ENCODE measurements at places on chromosomes 13 and 19.

DNA sequence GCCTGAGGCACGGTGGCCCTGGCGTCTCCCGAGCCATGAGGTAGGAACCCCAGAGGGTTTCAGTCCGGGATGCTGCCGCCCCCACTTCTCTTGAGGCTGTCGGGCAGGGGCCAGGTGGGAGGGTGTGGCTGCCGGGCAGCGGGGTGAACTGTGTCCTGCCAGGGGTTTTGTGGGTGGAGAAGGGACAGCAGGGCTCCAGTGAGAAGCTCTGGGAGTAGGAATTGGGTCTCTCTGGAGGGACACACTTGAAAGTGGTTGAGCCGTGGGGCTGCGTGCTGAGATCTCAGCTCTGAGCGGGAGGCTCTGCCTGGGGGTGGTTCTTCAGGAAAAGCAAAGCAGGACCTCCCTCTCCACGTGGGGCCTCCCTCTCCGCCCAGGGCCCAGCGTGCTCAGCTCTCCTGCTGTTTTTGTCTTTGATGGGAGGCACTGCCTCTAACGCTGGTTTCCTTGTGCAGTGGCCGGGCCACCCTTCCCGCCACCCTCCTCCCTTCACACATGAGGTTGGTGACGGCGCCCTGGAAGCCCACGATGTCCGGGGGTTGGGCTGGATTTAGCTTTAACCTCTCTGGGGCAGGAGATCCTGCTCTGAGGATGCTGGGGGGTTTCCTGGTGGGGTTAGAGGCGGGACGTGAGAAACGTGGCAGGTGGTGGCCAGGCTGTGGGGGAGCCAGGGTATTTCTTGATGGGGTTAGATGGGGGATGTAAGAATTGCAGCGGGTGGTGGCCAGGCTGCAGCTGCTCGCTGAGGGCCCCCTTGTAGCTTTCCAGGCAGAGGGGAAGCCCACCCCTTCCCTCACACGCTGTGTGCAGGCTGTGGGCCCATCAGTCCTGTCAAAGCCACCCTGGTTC is 15.3 kb upstream of the ZNF554 start:
- DNase-seq: no peak

DNA sequence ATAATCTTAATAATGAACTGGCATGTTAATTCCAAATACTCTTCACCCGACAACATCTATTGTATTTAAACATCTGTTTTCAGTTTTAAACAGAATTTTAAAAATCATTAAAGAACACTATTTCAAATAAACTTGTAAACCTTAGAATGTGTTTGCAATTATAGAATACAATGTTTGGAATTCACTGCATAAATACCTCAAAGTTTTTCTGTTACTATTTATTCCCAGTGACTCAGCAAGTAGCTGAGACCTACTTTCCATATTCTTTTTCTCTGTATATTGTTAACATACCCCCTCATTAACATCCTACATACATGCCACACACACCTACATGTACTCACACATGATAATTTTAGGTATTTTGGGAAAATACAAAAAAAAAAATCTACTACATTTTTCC is 1134.3 kb downstream of the SLITRK1 start:
- no peak for DNase-seq

DNA sequence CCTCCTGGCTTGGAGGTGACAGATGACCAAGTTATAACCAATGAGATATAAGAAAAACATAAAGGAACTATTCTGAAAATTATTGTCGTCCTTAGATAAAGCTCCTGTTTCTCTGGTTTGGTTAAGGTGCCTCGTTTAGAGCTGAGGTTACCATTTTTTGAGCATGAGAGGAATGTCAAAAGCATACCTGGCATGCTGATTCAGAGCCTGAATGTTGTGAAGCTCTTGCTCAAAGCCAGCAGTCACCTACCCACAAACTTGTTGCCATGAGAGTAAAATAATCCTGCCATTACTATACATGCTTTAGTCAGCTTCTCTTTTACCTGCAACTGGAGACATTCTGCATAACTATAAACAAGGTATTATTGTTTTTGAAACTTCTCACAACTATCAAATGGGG is 1116.2 kb downstream of the DIAPH3 start:
- DNase-seq: no peak

DNA sequence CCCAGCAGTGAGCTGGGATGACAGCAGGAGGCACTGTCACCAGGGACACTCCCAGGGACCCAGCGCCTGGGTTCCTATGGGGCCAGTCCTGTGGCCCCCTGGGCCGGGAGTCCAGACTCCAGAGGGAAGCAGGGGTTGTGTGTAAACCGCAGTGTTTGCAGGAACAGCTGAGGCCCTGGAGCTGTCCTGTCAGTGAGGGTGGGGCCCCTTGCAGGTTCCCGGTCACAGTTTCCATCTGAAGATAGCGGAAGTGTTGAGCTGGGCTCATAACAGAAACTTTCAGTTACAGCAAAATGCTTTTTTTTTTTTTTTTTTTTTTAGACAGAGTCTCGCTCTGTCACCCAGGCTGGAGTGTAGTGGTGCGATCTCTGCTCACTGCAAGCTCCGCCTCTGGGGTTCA is 17.7 kb upstream of the CSNK1G2 start:
- no peak for DNase-seq

DNA sequence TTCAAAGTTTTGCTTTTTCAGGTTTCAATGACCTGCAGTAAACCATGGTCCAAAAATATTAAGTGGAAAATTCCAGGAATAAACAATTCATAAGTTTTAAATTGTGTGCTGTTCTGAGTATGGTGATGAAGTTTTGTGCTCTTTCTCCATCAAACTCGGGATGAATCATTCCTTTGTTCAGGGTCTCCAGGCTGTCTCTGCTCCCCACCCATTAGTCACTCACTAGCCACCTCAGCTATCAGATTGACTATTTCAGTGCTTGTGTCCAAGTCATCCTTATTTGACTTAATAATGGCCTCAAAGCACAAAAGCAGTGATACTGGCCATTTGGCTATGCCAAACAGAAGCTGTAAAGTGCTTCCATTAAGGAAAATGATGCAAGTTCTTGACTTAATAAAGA is 1140.4 kb downstream of the EFNB2 start:
- no peak for DNase-seq

- DNase-seq: peak; percentile 98
These were observed 862 bp upstream of the VASP start for GRCh38 chr19:45506246-45506988.

GRCh38 chr13:39417643-39418042 is 185.3 kb downstream of the LHFPL6 start:
- DNase-seq: no peak

DNA sequence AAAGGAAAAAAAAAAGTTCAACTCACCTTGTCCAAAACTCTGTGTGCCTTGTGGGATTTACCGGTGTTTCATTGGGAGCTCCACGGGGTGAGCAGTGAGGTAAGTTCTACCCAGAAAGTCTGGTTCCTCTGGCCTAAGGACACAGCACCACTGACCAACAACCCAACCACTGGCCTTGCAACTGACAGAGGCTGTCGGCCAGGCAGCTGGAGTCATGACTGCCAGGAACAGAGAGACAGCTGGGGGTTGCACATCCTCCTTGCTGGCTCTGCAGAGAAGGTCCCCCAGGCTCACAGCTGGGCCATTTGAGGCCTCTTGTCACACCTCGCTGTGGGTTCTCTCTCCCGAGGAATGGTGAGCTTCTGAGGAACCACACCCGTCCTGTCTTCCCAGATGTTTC is 59.5 kb downstream of the ANKRD10 start:
- DNase-seq: no peak

DNA sequence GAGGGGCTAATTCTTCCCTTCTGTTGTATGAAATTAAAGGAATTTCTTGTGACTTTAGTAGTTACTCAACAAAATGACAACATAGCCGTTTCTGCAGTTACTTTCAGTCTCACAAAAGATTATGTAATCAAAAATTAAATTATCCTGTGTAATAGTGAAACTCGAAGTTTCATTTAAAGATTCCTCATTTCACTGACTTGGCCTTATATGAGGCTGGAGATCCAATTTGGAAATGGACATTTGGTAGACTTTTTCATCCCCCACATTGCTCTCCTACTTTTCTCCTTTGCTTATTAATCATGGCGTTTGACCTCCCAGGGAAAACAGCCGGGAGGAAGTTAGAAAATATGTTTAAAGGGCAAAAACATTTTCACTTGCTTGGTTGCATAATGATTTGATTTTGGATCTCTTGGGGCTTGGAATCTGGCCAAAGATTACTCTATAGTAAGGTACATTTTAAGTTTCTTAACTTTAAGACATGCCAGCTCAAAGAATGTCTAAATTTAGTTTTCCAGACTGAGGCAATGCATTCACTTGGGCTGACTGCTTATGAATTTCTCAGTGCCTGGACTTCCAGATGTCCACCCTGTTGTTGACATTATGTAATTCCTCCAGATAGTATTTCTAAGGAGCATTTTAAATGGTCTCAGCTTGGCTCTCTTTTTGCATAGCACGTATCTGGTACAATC is 1364.9 kb upstream of the MIR17HG start:
- no peak for DNase-seq

DNA sequence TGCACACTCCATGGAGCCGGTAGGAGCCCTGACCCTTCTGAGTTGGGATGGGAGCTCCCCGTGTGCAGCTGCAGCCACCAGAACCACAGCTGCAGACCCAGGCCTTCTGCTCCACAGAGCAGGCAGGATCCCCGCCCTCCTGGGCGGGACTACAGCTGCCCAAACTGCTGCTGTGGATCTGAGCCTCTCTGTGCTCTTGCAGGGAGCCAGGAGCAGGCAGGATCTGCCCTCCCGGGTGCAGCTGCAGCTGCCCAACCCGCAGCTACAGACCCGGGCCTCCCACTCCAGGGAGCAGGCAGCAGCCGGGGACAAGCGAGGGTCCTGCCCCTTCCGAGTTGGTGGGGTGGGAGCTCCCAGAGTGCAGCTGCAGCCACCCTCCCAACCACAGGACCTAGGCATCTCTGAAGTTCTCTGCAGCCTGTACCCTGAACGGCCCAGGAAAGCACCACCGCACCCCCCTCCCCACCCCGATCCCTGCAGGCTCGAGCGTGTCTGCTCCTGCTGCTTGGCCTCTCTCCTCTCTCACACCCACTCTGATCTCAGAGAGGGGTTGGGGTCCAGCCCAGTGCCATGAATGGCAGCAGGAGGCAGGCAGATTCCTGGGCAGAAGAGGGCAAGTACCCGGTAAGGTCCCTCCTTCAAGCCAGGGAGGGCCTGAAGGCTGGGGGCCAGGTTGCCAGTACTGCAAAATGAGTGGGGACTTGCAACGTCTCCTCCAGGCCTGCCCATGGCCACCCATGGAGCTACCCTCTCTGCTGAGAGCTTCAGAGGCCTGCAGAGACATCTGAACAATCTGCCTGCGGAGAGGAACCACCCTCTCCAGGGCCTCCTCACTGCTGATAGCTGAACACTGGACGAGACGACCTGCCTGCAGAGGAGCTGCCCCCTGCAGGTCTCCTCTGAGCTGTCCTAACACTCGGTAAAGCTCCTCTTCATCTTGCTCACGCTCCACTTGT is 16.4 kb upstream of the EMP3 start:
- DNase-seq: no peak

- DNase-seq: no peak
These were observed 500.9 kb downstream of the GPC6 start for GRCh38 chr13:93727211-93728141.

DNA sequence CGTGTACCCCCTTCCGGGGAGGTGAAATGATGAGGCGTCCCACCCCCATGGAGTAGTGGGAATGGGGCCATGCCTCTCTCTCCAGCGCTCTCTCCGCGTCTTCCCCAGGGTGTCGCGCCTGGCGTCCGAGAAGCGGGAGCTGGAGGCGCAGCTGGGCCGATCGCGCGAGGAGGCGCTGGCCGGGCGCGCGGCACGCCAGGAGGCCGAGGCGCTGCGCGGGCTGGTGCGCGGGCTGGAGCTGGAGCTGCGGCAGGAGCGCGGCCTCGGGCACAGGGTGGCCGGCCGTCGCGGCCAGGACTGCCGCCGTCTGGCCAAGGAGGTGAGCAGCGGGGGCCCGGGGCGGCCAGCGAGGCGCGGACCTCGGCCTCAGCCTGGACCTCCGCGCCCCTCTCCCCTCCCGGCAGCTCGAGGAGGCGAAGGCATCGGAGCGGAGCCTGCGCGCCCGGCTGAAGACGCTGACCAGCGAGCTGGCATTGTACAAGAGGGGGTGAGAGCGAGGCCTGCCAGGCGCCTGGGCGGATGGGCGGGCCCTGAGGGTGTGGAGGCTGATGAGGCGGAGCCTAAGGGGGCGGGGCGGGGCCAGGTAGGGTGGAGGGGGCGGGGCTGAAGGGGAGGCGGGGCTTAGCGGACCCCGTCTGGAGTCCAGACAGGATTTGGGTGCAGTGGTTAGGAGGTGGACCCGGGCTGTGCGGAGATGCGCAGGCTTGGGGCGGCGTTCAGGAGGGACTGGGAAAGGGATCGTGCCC is 7.7 kb downstream of the PGLYRP1 start:
- DNase-seq: peak; percentile 41

GRCh38 chr19:51457351-51458013 is 772 bp downstream of the SIGLEC8 start:
- DNase-seq: no peak

- DNase-seq: no peak
These were observed 224.8 kb downstream of the SPRY2 start for GRCh38 chr13:80116107-80116506.

- no peak for DNase-seq
These were observed 1372.3 kb upstream of the SPRY2 start for GRCh38 chr13:81713201-81713600.

DNA sequence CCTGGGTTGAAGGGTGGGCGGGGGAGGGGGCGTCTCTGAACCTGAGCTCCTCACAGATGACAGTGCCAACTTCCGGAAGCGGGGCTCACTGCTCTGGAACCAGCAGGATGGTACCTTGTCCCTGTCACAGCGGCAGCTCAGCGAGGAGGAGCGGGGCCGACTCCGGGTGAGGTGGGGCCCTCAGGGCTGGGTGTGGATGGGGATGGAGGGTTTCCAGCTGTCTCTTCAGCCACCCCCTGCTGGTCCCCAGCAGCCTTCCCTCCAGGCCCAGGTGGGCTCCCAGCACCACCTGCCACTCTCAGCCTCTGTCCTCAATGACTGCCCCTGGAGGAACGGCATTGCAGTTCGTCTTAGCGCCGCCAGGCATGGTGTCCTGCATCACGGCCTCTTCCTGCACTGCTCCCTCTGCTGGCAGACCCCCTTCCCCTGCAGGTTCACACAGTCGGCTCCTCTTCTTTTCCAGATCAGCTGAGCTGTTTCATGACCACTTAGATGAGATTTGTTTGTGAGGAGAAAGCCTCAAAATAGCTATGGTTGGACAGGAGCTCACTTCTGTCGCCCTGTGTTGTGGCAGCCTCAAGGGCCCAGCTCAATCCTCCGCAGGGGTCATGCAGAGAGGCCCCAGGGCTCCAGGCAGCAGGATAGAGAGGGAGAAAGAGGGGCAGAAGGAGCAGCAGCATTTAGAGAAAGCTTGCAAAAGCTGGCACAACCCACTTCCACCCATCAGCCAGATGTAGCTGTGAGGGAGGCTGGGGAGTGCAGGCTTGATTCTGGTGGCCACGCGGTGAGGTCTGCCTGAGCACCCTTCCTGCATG is 2.5 kb upstream of the GARIN5A start:
- no peak for DNase-seq

DNA sequence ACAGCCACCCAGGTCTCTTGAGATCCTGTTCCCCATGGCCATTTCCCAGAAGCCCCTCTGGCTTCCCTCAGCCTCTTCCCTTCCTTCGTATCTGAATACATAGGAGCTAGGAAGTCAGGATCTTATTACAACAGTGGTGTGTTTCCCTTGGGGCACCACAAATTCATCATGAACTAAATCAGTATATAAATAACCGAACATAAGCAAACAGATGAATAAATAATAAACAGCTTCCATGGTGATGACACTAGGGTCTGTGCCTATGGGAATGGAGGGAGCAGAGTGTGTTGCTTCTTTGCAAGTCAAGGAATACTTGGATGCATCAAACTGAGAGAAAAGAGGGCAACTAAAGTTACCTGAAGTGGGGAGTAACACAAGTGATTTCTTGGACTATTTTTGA is 527.6 kb downstream of the LMO7 start:
- no peak for DNase-seq
